ENCODE measurements at places on chromosomes 2 and 18.

- no peak for DNase-seq
Observed at GRCh38 chr18:47522359-47522758, 270.9 kb upstream of the SKOR2 start.

DNA sequence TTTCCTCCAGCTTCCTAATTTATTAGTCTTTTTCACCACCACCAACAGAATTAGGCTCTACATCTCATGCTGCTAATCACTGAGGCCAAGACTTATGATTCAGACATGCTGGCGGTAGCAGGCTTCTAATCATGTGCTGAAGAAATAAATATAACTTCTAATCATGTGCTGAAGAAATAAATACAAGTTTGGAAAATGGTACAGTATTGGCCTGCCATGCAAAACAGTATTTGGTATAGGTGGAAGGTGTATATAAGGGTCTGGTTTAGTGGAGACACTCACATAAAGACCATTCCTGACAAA is 240.7 kb downstream of the TGIF1 start:
- DNase-seq = no peak

GRCh38 chr2:38290332-38290731 is 86.7 kb downstream of the ATL2 start:
- no peak for DNase-seq

- DNase-seq = no peak
Observed at GRCh38 chr2:88196490-88197087, 26.4 kb downstream of the THNSL2 start.

- DNase-seq = no peak
Observed at GRCh38 chr2:136183097-136183496, 65.1 kb upstream of the CXCR4 start.

- DNase-seq = no peak
Observed at GRCh38 chr2:138433995-138434951, 67.3 kb upstream of the SPOPL start.

DNA sequence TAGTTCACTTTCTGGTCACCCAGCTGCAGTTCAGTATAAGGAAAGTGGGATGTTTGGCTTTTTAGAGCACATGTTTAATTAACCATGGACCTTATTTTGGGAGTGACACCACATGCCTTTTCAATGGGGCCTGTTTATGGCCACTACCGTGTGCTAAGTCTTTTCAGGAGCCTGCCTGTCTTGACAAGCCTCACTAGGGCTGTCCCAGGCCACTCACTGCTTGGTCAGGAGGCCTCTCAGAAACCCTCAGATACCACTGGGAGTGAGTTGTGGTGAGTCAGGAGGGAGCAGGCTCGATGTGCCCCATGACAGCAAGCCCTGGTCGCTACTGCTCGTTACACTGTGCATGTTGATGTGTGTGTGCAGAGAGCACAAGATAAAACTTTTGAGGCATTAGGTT is 123.0 kb downstream of the MAP4K4 start:
- DNase-seq = no peak

DNA sequence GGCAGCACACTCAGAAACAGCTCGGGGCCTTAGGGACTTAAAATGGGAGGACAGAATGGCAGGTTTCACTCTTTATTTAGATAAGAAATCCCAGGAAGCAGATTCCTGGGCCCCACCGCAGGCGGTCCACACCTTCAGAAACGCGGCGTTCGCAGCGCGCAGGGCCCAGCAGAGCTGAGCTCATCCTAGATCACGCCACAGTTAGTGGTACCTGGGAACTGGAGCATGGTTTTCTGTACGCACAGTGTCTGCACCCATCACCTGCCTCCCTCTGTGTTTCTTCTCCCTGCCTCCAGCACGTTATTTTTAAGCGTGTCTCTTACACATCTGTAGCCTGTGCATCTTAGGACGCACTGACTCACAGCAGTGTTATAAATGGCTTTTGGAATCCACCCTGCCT is 242.1 kb downstream of the ALPK2 start:
- no peak for DNase-seq

DNA sequence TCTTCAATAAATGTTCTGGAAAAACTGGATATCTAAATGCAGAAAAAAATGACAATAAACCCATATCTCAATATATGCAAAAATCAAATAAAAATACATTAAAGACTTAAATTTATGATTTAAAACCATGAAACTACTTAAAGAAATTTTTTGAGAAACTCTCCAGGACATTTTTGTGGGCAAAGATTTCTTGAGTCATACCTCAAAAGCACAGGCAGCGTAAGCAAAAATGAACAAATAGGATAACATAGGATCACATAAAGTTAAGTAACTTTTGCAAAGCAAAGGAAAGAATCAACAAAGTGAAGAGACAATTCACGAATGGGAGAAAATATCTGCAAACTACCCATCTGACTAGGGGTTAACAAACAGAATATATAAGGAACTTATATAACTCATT is 1545.5 kb downstream of the SUCLG1 start:
- no peak for DNase-seq

- DNase-seq = no peak
Observed at GRCh38 chr2:74095632-74096031, 52.1 kb downstream of the BOLA3 start.

- DNase-seq = no peak
Observed at GRCh38 chr2:142020368-142020767, 110.4 kb downstream of the LRP1B start.

GRCh38 chr2:216740557-216741222 is 45.3 kb upstream of the IGFBP5 start:
- no peak for DNase-seq

DNA sequence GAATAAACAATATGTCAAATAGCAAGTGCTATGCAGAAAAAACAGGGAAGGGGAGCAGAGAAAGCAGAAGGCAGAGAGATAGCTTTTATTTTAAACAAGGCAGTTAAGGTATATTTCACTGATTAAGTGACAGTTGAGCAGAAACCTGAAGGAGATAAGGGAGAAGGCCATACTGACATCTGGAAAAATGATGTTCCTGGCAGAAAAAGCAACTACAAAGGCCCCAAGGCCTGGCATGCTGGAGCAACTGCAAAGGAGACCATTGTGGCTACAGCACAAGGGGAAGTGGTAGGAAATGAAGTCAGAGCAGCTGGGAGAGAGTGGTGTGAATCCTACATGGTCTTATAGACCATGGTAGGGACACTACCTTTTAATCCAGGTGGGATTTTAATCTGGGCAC is 8.9 kb upstream of the PCBP1 start:
- DNase-seq = no peak

GRCh38 chr2:53867169-53867568 is 7.4 kb upstream of the GPR75 start:
- no peak for DNase-seq

- no peak for DNase-seq
Observed at GRCh38 chr2:33190393-33190937, 243.7 kb downstream of the LTBP1 start.

- no peak for DNase-seq
Observed at GRCh38 chr2:134220344-134220974, 33.4 kb upstream of the MGAT5 start.

- DNase-seq = no peak
Observed at GRCh38 chr18:8661754-8662559, 43.4 kb upstream of the MTCL1 start.

GRCh38 chr2:194867328-194867727 is 789.7 kb upstream of the SLC39A10 start:
- DNase-seq = no peak

DNA sequence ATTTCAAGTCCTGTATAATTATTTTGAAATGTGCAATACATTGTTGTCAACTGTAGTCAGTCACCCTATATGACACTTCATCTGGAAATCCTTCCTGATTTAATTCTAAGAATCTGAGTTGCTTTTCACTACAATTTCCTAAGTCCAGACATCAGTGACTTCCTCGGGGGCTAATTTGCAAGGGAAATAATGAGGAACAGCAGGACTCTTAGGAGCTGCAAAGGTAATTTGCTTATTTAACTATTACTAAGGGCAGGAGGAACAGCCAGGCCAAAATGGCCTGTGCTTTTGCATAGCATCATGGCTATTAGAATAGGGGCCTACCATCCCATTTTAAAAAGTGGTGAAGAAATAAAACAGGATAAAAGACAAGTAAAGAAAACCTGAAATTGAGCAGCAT is 178.8 kb downstream of the MC4R start:
- DNase-seq = no peak

- no peak for DNase-seq
Observed at GRCh38 chr2:31362581-31362980, 52.0 kb downstream of the XDH start.

GRCh38 chr2:207418419-207418818 is 111.3 kb upstream of the CREB1 start:
- DNase-seq = no peak
